ENCODE measurements at places on chromosomes 3 and 15.

DNA sequence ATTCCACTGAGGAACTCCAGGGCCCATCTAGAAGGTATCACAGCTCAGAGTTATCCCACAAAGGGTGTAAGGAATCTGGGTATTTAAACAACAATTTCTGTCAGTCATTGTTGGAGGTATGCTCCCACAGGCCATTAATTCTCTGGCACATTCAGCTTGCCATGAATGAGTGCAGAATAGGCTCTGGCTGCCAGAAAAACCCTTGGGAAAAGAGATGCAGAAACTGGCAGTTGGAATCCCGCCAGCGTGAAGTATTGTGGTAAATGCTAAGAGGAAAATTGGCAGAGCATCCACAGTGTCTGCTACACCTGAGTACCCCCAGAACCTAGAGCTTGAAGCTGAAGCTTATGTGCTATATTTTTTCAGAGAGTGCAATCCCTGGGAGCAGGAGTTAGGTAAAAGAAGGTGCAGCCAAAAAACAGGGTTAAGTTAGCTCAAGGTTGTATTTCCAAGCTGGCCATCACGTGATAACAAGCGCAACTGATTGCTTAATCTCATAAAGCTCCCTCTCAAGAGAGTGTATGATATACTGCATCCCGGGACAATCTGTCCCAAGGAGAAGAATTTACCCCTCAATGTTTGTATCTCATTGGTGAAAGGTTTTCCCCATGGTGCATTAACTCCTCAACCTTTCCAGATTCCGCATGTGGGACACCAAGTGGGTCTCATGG is 94.2 kb upstream of the ACP3 start:
- DNase-seq: no peak

DNA sequence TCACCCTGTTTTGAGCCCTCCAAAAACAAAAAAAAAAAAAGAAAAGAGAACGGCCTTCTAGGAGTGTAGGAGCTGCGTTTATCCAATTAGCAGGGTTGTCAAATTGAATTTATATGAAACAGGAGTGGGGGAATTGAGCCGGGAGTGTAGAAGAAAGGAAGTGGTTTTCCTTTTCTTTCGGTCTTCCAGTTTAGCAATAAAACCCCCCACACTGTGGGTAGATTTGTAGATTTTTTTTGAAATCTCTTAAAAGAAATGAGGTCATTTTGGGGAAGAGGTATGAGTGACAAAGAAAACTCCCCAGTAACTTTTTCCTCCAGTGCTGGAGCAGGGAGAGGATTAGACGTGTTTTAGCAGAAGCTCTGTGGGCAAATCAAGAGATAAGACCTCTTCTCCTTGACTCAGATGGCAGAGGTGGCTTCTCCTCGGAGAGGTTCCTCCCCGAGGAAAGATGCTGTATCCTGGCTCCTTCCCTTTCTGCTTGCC is 30.8 kb downstream of the BOC start:
- DNase-seq: no peak

DNA sequence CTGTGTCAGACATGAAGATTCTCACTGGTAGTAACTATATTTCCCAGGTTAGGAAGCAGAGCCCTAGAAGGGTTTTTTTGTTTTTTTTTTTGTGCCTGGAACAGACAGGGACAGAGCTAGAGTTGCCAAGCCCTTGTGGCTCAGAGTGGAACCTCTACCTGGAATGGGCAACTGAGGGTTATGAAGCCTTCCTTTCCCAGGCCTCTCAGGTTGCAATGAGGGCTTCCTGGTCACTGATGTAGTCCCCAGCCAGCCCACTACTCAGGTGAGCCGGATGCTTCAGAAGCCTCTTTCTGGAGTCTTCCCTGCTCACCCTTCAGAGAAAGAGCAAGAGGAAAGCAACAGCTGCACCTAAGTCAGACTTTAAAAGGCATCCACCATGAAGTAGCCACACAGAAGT is 48.8 kb upstream of the MANF start:
- DNase-seq: no peak

DNA sequence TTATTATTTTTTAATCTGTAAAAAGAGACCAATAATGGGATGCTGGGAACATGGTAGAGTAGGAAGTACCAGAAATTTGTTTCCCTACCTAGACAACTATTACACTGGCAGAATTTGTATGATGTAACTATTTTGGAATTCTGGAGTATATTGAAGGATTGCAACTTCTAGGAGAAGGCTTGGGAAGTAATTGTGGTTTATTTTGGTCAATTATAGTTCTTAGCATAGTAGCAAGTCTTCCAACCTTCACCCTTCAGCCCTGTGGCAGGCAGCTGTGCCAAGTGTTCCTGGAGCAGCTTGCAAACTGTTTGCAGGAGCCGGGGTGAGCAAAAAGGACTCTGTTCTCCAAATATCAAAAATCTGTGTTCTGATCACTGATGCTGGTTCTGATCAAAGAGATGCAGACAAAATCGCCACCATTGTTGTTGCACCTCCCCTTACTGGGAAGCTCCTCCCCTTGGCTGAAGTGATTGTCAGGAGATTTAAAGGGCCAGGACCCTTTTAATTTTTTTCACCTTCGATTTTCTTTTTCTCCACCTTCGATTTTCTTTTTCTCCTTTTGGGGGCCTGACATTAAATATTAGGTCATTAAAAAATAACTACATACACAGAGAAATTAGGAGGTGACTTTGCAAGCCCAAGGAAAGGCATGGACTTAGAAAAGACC is 363.3 kb downstream of the SLC9A9 start:
- no peak for DNase-seq

DNA sequence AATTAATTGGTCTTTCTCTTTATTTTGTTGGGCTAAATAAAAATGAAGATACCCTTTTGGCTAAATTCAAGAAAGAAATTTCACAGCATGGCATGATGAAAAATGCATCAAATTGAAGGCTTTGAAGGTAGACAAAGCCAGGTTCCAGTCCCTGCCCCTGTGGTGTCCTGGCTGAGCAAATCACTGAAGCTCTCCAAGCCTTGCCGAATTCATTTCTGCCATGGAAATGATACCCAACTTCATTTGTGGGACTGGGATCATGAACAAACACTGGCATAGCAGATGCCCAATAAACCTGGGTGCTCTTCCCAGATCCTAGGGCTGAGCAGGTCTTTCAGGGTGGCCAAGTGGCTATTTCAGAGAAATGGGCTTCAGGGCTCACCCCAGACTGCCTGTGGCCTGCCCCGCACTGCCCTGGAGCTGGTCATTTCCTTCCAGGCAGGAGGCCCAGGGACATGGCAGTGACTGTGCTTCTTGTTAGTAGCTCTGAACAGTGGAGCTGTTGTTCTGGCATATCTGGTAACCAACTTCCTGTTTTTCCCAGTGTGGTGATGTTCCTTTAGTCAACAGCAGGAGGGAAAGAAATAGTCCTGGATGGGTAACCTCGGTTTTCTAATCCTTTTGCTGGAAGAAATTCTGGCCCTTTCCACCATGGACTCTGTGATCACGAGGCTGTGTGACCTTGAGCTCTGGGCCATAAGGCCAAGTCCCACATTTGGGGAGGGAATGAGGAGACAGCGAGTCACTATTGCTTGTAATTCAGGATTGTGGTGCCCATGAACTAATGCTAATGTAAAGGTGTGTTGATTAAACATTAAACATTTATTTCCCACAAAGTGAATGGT is 47.6 kb downstream of the CTDSPL start:
- DNase-seq: no peak

DNA sequence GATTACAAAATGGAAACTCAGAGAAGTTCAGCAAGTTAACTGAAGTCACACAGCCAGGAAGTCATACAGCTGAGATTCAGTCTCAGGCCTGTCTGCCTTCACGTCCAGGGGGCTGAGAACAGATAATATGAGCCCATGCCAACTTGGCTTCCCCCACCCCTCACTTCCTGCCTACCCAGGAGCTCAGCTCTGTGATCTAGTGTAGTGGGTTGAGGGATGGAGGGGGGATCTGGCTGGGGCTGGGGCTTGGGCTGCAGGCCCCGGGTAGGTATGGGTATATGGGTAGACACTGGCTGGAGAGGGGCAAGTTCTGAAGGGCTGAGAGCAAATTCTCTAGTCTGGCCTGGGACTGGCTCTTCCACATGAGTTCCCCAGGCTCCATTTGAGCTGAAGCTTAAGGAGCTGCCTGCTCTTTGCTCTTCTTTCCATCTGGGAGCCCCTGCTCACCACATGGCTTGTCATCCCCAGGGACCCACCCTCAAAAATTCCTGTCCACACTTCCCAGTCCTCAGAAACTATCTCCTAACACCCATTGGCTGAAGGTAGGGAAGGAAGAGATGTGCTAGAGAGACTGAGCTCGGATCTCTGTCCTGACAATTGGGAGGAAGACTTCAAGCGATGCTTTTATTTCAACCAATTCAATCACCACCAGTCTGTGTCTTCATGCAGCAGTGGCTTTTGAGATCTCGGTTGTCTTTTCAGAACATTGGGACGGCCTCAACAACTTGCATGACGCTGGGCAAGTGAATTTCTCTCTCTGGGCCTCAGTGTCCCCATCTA is 2.0 kb downstream of the RASGRF1 start:
- no peak for DNase-seq

DNA sequence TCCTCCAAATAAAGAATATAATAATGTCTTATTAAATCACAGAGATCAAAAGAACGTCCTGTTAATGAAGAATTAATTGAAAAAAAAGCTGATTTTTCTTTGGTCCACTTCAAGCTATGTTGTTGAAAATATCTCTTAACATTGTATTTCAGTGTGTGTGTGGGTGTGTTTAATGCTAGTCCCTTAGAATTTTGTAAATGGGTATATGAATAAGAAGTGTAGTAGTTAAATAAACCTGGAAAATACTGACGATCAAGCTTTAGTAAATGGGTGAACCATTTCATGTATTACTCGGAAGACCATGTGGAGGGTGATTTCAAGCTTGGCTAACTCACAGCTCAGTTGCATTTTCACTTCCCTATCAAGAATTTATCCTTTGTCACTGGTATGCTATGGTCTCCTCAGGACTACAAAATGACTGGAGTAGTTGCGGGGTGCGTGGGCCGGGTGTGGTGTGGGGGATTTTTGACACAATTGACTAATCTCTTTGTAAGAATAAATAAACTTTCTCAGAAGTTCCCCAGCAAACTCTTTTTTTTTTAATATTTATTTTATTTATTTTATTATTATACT is 586.4 kb downstream of the GRM7 start:
- no peak for DNase-seq

DNA sequence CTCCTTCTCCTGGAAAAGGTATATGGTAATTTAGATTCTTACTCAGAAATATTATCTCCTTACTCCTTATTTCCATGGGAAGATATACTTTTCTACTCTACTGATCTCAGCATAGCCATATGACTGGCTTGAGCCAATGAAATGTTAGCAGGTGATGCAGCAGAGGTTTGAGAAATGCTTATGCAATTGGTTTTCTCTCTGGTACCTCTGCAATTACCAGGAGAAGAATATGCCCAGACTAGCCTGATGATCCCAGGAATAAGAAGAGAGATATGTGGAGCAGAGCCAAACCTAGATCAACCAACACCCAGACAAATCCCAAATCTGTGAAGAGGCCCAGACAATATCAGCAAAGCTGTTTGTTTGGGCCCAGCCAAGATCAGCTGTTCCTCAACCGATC is 33.2 kb upstream of the CAPN7 start:
- no peak for DNase-seq

GRCh38 chr3:46874430-46874829 is 3.1 kb upstream of the PTH1R start:
- DNase-seq: no peak

GRCh38 chr15:32029409-32029861 is 880 bp upstream of the CHRNA7 start:
- no peak for DNase-seq

- DNase-seq: no peak
These were observed 59.6 kb upstream of the ZBTB38 start for GRCh38 chr3:141308588-141309218.
